Stimulated activated CD4-positive, alpha-beta T cell treated with anti-CD3 and anti-CD28 coated beads, Interleukin-4, amount 100 ng/mL, for 4 hours (primary cell): ENCODE measurements at places on chromosomes 16 and 17.

- DNase-seq = no peak
Measured at GRCh38 chr17:3712811-3713463, 10.8 kb upstream of the HASPIN start.

DNA sequence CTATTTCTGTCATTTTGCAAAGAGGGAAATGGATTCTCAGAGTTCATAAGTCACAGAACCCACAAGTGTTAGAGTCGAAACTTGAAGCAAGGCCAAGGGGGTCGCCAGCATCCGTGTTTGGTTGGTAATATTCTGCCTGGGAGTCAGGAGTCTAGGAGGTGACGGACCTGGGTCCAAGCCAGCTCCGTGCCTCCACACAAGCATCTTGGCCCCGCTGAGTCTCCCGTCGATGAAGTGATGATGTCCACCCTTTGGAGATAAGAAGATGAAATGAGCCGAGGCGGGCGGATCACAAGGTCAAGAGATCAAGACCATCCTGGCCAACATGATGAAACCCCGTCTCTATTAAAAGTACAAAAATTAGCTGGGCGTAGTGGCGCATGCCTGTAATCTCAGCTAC is 53.2 kb upstream of the TNRC6C start:
- DNase-seq = no peak

GRCh38 chr17:81719410-81720266 is 7.6 kb downstream of the SLC25A10 start:
- DNase-seq = no peak

- no peak for DNase-seq
Measured at GRCh38 chr16:56741399-56741798, 11.5 kb downstream of the NUP93 start.

GRCh38 chr17:47663912-47664623 is 14.3 kb downstream of the KPNB1 start:
- peak; percentile 57 for DNase-seq

DNA sequence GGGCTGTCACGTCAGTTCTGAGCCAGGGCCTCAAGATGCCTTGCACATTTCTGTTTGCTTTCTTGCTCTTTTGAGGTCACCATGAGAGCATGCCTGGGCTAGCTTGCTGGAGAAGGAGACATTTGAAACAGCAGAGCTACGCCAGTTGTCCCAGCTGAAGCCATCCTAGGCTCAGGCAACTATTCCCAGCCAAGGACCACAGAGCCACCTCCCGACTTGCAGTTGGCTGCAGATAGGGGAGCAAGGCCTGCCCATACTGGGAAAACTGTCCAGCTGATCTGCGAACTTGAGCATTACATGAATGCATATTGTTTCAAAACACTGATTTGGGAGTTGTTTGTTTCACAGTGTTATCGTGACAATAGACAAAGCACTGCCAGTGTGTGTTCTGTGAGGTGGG is 340.8 kb downstream of the XYLT1 start:
- no peak for DNase-seq

DNA sequence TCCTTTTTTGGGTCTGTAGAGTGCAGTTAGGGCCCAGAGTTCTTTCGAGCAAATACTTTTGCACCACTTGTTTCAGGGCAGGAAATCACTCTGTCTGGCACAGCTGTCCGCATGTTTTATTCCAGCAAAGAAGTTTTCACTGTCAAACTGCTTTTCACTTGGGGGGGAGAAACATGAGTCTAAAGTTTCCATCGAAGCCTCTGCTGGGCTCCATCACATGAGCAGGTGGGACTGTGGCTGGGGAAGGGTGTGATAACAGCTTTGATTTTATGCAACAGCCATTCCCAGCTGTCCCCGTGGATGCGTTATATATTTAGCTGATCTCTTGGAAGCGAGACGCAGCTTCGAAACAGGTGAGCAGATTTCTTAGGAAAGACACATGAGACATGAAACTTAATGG is 288.6 kb downstream of the SNX29 start:
- no peak for DNase-seq

- DNase-seq = no peak
Measured at GRCh38 chr16:74169687-74170376, 126.8 kb upstream of the PSMD7 start.

GRCh38 chr17:1073241-1073962 is 76.5 kb downstream of the TIMM22 start:
- DNase-seq = no peak

GRCh38 chr17:17134051-17134956 is 71.8 kb downstream of the PLD6 start:
- DNase-seq = no peak

DNA sequence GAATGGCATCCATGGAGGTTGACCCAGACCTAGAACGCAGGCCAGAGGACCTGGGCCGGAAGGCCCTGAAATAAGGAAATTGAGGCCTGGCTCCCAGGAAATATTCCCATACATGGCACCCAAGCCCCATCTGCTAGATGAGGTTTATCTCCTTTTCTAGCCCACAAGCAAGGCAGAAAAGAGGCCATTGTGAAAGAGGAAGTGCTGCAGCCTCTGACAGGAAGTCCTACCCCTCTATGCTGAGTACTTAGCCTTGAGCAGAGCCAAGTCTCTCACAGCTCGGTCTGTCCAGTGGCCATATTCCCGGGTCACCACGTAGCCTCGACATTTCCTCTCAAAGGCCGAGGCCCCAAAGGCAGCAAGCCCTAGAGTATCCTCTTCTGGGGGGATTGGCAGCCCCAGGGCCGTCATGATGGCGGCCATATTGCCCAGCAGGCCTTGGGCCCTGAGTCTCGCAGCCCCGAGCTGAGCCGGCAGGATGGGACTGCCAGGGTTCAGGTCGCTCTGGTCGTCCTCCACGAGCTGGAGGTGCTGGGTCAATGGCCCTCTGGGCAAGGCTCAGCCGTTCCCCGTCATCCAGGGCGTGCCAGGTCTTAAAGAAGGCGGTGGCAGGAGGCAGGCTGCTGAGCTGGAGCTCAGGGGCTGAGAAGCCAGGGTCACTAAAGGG is 7.8 kb downstream of the CTF1 start:
- no peak for DNase-seq

GRCh38 chr17:5035315-5035714 is at the start of gene SLC52A1:
TSS of gene SLC52A1 (minus strand) at chr17:5035426. CDS start at chr17:5034606, 820 bp downstream.
- no peak for DNase-seq

GRCh38 chr17:39614545-39615157 is 6.9 kb upstream of the NEUROD2 start:
- no peak for DNase-seq

- DNase-seq = no peak
Measured at GRCh38 chr16:70615945-70616344, 30.4 kb upstream of the IL34 start.

DNA sequence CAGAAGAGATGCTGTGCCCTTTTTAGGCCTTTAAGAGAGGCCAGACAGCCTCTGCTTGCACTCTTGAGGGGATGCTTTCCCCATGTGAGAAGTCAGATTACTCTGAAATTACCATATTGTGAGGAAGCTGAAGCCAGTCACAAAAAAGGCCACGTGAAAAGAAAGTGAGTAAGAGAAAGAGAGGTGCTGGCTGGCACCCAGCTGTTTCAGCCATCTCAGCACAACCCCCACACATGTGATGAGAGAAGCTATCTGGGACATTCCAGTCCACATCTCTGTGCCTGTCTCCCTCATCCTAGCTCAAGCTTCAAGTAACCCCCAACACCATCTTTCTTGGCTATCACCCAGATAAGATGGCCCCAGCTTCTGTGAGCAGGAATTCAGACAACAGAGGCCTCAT is 131.4 kb downstream of the HS3ST2 start:
- DNase-seq = no peak

DNA sequence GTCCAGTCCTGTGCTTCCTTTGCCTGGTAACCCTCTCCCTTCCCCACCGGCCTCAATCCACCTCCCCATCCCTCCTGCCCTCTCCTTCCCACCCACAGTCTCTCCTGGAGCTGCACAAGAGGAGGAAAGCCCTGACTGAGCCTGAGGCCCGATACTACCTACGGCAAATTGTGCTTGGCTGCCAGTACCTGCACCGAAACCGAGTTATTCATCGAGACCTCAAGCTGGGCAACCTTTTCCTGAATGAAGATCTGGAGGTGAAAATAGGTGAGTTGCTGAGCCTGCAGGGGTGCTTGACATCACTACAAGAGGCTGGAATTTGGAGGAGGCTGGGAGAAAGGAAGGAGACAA is 1.3 kb downstream of the PLK1 start:
- DNase-seq = no peak

- DNase-seq = no peak
Measured at GRCh38 chr17:53818929-53819328, 3.8 kb upstream of the KIF2B start.

DNA sequence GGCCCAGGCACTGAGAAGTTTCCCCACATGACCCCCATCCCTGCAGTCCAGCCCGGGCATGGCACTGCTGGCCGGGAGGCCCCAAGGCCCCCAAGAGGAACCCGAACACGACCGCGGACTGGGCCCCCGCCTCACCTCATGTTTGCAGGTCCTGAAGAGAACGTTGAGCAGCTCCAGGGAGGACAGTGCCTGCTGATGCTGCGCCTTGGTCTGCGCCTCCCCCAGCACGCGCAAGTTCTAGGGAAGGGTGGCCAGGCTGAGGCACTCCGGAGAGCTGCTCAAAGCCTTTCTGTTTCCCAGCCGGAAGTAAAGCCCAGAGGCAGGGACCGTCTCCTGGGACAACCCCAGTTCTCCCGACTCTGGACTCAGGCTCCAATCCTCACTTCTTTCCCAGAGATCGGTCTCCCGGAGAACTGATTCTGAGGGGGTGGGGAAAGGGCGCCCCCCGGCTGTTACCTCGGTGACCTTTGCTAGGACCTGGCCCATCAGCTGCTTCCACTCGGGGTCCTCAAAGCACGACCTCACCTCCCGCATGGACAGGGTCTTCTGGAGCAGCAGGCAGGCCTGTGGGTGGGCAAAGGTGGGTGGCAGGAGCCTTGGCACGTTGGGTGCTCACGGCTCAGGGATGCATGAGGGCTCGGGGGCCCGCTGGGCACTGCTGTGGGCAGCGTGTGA is 13.7 kb downstream of the MYBBP1A start:
- no peak for DNase-seq

- no peak for DNase-seq
Measured at GRCh38 chr16:9154567-9155410, 63.3 kb downstream of the HAPSTR1 start.
